ENCODE measurements at places on chromosomes 7 and 10. TPM values are rescaled to one million over a fixed set of nuclear protein-coding genes. Genes with fewer than 3 reads are reported as not detected.
A peak's percentile ranks its signal among the peaks of the same experiment; 100 is the strongest.

- H3K4me3 ChIP-seq = no peak overlapping the region
- DNase-seq = no peak
- no peaks in the 10 kb centered on the region for H3K27me3 ChIP-seq
These were observed 32.3 kb upstream of the LYZL1 start for GRCh38 chr10:29256586-29256985.

DNA sequence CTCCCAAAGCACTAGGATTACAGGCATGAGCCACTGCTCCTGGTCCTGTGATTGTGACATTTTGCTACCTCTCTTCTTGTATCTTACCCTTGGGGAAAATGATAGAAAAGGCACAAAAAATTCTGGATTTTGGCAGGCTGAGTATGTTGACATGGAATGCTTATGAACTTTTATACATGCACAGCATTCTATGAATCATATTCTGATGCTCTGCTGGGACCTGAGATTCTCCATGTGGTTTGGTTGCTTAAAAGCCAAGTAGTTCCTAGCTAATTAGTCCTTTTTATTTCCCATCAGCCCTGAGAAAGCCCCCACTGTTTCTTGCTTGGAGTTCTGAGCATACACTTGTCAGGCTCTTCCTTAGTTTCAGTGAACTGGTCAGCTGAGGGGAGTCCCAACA lies 8.3 kb upstream of the KAZALD1 start:
- peaks cover 29% of the 10 kb centered on the region for H3K27me3 ChIP-seq
- no peak overlapping the region for H3K4me3 ChIP-seq
- peaks cover 9% of the 10 kb centered on the region for H3K4me1 ChIP-seq
- no peak for DNase-seq
- H3K36me3 ChIP-seq = no peaks in the 10 kb centered on the region
- no peak overlapping the region for H3K27ac ChIP-seq

GRCh38 chr7:47942132-47942531 lies 6.1 kb downstream of the PKD1L1 start:
- peaks cover 29% of the 10 kb centered on the region for H3K4me1 ChIP-seq
- H3K36me3 ChIP-seq = no peaks in the 10 kb centered on the region
- no peak for DNase-seq
- no peaks in the 10 kb centered on the region for H3K27me3 ChIP-seq
- peak overlapping the region; percentile 55 for H3K27ac ChIP-seq
- no peak overlapping the region for H3K4me3 ChIP-seq

DNA sequence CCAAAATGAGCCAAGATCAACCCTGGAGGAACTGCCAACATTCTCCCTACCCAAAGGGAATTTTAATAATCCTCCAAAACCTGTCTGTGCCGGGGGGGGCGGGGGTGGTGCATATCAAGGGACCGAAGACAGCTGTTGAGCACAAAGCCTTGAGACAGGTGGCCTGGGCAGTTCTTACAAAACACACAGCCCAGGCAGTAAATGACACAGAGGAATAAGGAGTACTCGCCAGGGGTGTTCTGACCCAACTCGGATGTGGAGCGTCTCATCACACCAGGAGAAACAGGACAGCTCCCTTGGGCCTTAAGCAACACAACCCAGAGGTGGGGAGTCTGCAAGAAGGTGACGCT lies 35.6 kb downstream of the PLAC9 start:
- no peak for DNase-seq
- peaks cover 18% of the 10 kb centered on the region for H3K4me1 ChIP-seq
- peaks cover 89% of the 10 kb centered on the region for H3K36me3 ChIP-seq
- H3K4me3 ChIP-seq = no peak overlapping the region

HABP2 gene
- total RNA-seq = 3.6 TPM

Measured in upper lobe of right lung (tissue), 1 donor.